NCI-H1417 (cell line): ENCODE measurements at places on chromosomes 6 and 20.
A peak's percentile ranks its signal among the peaks of the same experiment; 100 is the strongest.

GRCh38 chr6:29847871-29848630 lies 20.4 kb downstream of the HLA-G start:
- peak; percentile 64 for DNase-seq

DNA sequence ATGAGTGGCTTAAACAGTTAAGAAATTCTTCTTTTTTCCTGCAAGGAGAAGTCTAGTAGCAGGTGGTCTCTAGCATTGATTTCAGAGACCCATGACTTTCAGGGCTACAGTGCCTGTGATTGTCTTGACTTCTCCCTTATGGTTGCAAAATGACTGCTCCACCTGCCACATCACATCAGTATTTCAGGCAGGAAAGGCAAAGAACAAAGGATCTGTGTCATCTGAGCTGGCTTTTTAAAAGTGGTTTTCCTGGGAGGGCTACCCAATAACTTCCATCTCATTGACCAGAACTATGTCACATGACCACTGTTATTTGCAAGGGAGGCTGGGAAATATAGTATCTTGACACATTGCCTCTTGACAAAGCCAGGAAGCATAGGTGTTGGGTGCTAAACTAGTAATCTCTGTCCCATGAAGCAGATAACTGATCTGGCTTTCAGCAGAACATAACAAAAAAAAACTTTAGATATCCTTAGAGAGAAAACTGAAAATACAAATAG lies 226.2 kb downstream of the DHX35 start:
- DNase-seq = no peak

- no peak for DNase-seq
These were observed 219.8 kb upstream of the AGPAT4 start for GRCh38 chr6:161493576-161494118.

- no peak for DNase-seq
These were observed 78.2 kb downstream of the PSMG4 start for GRCh38 chr6:3336859-3337515.

- DNase-seq = no peak
These were observed 62.0 kb downstream of the SYNE1 start for GRCh38 chr6:152575161-152575560.

DNA sequence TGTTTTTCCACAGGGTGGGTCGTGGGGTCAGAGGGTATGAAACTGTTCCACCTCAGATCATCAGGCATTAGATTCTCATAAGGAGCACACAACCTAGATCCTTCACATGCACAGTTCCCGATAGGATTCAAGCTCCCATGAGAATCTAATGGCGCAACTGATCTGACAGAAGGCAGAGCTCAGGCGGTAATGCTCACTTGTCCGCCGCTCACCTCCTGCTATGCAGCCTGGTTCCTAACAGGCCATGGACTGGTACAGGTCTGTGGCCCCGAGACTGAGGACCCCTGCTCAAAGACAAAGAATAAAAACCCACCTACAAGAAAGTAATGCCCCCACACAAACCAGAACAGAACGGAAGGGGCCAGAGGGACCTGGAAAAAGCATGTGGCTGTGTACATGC lies 76.1 kb upstream of the SNX9 start:
- no peak for DNase-seq

DNA sequence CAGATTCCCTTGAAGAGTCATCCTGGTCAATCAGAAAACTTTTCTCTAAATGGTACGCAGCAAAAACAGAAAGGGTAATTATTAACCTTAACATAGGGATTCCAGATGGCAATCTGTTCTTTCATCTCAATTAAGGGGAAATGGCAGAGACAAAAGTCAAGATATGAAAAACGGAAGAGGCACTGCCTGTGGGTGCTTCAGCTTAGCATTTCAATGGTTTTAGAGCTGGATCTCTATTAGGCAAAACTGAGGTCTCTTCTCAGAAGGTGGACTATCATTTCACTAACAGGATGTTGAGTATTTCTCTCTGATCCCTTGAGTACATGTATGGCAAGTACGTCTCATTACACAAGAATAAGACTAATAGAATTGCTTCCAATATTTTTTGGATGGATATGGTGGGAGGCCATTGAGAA lies 296.9 kb downstream of the HIVEP2 start:
- DNase-seq = no peak

GRCh38 chr6:52517502-52518278 lies 59.2 kb downstream of the TRAM2 start:
- no peak for DNase-seq

GRCh38 chr6:110428153-110428552 lies 12.8 kb upstream of the DDO start:
- no peak for DNase-seq

DNA sequence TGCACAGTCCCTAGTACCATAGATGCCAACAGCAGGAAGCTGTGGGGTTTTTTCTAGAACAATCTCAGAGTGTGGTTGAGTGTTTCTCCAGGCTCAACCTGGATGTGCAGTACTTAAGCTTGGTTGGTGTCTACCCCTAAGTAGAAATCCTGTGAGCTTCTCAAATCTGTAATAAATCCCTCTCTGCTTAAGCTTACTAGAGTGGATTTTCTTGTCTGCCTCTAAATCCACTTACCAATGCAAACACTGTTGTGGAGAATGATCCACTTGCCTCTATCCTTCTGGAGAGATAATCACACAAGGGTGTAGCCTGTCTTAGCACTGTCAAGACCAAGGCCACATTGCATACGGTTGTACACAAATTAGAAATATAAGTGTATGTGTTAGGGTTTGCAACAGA lies 43.3 kb upstream of the CLIC5 start:
- no peak for DNase-seq

DNA sequence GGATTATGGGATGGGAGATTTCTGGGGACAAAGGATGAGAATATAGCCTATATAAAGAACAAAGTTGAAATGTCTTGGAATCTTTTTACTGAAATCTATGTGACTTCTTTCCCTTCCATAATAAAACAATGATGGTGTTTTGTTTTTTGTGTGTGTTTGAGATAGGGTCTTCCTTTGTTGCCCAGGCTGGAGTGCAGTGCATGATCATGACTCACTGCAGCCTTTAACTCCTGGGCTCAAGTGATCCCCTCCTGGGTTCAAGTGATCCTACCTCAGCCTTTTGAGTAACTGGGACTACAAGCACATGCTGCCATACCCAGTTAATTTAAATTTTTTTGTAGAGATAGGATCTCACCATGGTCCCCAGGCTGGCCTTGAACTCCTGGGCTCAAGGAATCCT lies 50.9 kb downstream of the FAM217A start:
- no peak for DNase-seq
